ENCODE measurements at places on chromosomes 12 and 14. TPM values are rescaled to one million over a fixed set of nuclear protein-coding genes. Genes with fewer than 3 reads are reported as not detected.

- no peak overlapping the region for H3K4me3 ChIP-seq
- no peaks in the 10 kb centered on the region for H3K4me1 ChIP-seq
- no peaks in the 10 kb centered on the region for H3K27me3 ChIP-seq
- no peaks in the 10 kb centered on the region for H3K36me3 ChIP-seq
- no peak overlapping the region for H3K27ac ChIP-seq
Observed at GRCh38 chr14:81303258-81303935, 82.6 kb upstream of the GTF2A1 start.

DNA sequence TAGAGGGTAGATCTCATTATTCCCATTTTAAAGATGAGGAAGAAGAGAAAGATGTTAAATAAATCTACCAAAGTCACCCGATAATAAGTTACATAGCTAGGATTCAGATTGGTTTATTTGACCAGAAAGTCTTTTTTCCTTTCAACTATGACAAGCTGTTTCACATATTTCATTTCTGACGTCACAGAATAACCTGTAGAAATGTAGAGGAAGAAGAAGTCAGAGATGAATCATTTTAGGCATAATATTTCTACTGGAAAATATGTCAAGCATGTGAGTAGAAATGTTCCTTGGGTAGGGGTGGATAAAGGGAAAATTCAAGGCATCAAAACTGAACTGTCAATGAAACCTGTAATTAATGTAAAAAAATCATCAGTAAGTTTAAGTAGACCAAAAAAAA is 107.0 kb downstream of the MGST1 start:
- peak; percentile 26 for DNase-seq
- H3K4me3 ChIP-seq = no peak overlapping the region
- no peaks in the 10 kb centered on the region for H3K4me1 ChIP-seq

GRCh38 chr14:34496007-34496678 is 34.1 kb upstream of the SPTSSA start:
- peaks cover 16% of the 10 kb centered on the region for H3K4me1 ChIP-seq
- peak overlapping the region; percentile 97 for H3K27ac ChIP-seq
- no peaks in the 10 kb centered on the region for H3K36me3 ChIP-seq
- no peaks in the 10 kb centered on the region for H3K27me3 ChIP-seq

- no peaks in the 10 kb centered on the region for H3K27me3 ChIP-seq
- no peak overlapping the region for H3K27ac ChIP-seq
- no peaks in the 10 kb centered on the region for H3K4me1 ChIP-seq
- no peak overlapping the region for H3K4me3 ChIP-seq
- peaks cover 46% of the 10 kb centered on the region for H3K36me3 ChIP-seq
- DNase-seq = no peak
Observed at GRCh38 chr12:130795906-130796305, 43.1 kb downstream of the STX2 start.

DNA sequence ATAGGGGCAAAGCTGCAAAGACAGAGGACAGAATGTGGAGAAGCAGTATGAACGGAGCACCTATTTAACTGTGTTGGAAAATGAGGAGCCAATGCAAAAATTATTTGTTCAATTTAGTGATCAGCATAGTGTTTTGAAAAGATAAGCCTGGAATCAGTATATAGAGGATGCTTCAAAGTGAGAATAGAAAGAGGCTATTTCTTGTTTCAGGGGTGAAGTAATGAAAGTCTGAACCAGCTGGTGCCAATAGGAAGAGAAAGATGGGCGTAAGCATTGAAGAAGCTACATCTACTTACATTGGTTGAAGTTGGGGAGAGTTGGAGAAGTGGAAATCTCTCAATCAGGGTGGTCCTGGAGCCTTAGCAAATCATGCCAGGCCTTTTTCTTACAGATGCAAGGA is 77.3 kb upstream of the SLC38A4 start:
- no peaks in the 10 kb centered on the region for H3K36me3 ChIP-seq
- no peak for DNase-seq
- no peaks in the 10 kb centered on the region for H3K27me3 ChIP-seq

- H3K36me3 ChIP-seq = peaks cover 27% of the 10 kb centered on the region
- no peaks in the 10 kb centered on the region for H3K4me1 ChIP-seq
- no peak overlapping the region for H3K27ac ChIP-seq
Observed at GRCh38 chr12:112450725-112451124, 32.0 kb downstream of the PTPN11 start.

DNA sequence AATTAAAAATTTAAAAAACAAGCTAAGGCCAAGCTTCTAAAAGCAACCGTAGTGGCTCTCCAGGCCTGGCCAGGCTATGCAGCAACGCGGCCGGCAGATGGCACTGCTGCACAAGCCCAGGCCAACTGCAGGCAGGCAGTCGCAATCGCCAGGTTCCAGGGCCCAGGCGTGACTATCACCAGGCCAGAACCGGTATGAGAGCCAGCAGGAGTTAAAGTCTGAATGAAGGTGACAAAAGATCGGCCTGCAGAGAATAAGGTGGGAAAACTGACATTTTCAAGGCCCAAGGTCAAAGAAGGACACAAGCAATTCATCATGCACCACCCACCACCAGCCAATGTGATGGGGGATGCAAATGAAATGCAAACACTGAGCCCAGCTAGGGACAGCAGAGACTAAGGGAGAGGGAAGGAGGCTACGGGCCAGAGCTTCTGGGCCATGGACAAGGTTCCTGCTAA is 43.6 kb upstream of the ANO2 start:
- H3K4me1 ChIP-seq = no peaks in the 10 kb centered on the region
- no peak overlapping the region for H3K4me3 ChIP-seq
- no peaks in the 10 kb centered on the region for H3K36me3 ChIP-seq
- H3K27ac ChIP-seq = no peak overlapping the region
- DNase-seq = peak; percentile 23
- peaks cover 12% of the 10 kb centered on the region for H3K27me3 ChIP-seq

GRCh38 chr12:27434673-27435565 is 11.6 kb upstream of the SMCO2 start:
- H3K36me3 ChIP-seq = no peaks in the 10 kb centered on the region
- no peaks in the 10 kb centered on the region for H3K27me3 ChIP-seq
- no peak for DNase-seq
- H3K27ac ChIP-seq = no peak overlapping the region
- H3K4me1 ChIP-seq = peaks cover 9% of the 10 kb centered on the region

DNA sequence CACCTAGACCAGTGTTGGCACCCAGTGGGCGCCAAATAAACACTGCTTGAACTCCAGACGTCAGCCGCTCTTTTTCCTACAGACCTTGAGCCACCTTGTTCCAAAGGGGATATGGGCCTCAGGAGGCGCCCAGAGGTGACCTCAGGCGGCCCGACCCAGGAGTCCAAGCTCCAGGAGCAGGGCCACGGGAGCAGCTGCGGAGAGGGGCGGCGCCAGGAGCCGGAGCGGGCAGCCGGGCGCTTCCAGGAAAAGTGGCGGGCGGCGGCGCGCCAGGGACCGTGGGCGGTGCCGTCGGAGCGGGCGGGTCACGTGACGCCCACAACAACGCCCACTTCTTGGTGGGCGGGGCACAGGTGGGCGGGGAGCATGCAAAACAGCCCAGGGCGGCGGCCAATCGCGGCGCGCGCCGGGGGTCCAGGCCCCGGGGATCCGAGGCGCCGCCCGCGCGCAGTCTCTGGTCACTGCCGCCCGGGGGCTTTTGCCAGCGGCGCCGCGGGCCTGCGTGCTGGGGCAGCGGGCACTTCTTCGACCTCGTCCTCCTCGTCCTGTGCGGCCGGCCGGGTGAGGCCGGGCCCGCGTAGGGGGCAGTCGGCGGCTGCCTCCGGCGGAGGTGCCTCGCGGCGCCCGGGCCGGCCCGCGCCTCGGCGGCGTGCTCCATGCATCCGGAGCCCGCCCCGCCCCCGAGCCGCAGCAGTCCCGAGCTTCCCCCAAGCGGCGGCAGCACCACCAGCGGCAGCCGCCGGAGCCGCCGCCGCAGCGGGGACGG is at the start of gene ORAI1:
TSS of gene ORAI1 (plus strand) at position 444 of the 766 bp plus-strand sequence.
- peak within 1 kb of the TSS; percentile 74 for H3K27ac ChIP-seq
- no peaks in the 10 kb centered on the region for H3K27me3 ChIP-seq
- peak; percentile 78 for DNase-seq
- H3K4me3 ChIP-seq = peak within 1 kb of the TSS; percentile 71
- H3K36me3 ChIP-seq = no peaks in the 10 kb centered on the region

- no peak overlapping the region for H3K4me3 ChIP-seq
- no peaks in the 10 kb centered on the region for H3K36me3 ChIP-seq
- H3K27me3 ChIP-seq = no peaks in the 10 kb centered on the region
- no peak overlapping the region for H3K27ac ChIP-seq
Observed at GRCh38 chr12:9796346-9796745, 30.9 kb upstream of the KLRF1 start.

NRXN3 gene
- total RNA-seq = 18.0 TPM

KITLG gene
- 15.9 TPM for total RNA-seq

B4GALNT1 gene
- 2.6 TPM for total RNA-seq

P3H3 gene
- 101 TPM for total RNA-seq

PMCH gene
- not detected for total RNA-seq

KCNC2 gene
- total RNA-seq = not detected

MIP gene
- not detected for total RNA-seq

IPO8 gene
- total RNA-seq = 39.2 TPM
